ENCODE measurements at places on chromosomes 4 and X.
A peak's percentile ranks its signal among the peaks of the same experiment; 100 is the strongest.

- DNase-seq, result no peak
Measured at GRCh38 chr4:176791591-176792325, 964 bp downstream of the VEGFC start.

GRCh38 chr4:125904802-125905201, 590.0 kb downstream of the FAT4 start:
- DNase-seq, result no peak

GRCh38 chr4:1603413-1604135, 80.5 kb downstream of the FAM53A start:
- DNase-seq, result no peak

DNA sequence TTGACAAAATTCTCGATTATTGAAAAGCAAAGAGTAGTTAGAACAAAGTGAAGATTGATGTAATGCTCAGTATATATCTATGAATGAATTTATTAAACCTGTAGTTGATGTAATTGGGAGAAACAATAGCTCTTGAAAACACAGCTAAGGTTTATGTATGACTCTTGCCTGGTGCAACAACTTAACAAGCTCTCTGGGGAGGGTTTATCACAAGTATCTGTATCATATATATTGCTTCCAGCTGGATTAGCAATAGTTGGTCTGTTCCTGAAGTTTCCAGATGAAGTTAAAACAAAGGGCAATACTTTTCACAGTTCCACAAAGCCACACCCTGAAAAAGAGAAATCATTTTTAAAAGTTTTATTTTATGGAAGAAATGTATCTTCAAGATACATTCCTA, 91.4 kb downstream of the ARSJ start:
- no peak for DNase-seq

GRCh38 chrX:53133400-53133799, 39.5 kb downstream of the KANTR start:
- no peak for DNase-seq

- DNase-seq, result no peak
Measured at GRCh38 chr4:111228874-111229273, 606.0 kb upstream of the PITX2 start.

DNA sequence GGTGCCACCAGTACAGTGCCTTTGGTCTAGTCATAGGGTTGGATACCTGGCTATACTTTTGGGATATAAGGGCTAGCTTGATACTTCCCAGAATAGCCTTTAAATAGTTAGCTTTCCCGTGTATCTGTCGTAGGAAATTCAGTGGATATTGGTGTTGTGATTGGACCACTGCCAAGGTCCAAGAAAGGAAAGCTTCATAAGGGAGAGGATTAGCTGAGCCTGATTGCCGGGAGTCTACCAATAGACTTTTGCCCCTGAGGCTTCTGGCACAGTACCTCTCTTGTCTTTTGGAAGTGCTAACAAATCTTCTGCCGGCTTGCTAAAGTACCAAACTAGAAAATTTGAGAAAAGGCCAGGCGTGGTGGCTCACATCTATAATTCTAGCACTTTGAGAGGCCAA, 350.6 kb downstream of the CHIC1 start:
- DNase-seq, result no peak

DNA sequence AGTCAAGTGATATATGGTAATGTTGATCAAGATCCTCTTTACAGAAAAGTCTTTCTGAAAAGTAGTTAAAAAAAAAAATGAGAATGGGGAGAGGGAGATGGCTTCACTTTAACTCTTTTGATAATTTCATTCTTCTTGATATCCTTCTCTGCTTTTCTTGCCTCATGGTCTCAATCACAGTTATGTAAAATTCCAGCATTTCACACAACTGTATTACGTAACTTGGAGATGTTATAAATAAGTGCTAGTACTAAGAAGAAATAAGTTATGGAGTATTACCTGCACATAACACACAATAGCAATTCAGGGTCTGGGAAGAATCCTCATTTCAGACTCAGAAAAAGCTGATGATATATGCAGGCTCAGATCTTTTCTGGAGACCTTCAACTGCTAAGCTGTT, 22.0 kb downstream of the RUFY3 start:
- DNase-seq, result no peak

DNA sequence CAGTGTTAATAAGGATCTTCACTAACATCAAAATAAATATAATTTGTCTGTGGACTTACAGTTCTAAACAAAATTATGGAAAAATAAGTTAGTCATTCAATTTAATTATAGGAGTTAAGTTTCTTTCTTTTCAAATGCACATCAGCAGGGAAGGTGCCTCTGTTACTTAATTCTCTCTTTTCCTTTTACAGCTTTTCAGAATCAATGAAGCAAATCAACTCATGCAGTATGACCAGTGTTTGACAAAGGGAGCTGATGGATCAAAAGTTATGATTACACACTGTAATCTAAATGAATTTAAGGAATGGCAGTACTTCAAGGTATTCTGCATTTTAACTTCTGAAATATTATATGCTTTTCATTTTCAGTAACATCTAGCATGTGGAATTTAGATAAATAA, 15.9 kb downstream of the HMGB2 start:
- DNase-seq, result no peak

- DNase-seq, result no peak
Measured at GRCh38 chr4:94758141-94758699, 465 bp downstream of the BMPR1B start.

DNA sequence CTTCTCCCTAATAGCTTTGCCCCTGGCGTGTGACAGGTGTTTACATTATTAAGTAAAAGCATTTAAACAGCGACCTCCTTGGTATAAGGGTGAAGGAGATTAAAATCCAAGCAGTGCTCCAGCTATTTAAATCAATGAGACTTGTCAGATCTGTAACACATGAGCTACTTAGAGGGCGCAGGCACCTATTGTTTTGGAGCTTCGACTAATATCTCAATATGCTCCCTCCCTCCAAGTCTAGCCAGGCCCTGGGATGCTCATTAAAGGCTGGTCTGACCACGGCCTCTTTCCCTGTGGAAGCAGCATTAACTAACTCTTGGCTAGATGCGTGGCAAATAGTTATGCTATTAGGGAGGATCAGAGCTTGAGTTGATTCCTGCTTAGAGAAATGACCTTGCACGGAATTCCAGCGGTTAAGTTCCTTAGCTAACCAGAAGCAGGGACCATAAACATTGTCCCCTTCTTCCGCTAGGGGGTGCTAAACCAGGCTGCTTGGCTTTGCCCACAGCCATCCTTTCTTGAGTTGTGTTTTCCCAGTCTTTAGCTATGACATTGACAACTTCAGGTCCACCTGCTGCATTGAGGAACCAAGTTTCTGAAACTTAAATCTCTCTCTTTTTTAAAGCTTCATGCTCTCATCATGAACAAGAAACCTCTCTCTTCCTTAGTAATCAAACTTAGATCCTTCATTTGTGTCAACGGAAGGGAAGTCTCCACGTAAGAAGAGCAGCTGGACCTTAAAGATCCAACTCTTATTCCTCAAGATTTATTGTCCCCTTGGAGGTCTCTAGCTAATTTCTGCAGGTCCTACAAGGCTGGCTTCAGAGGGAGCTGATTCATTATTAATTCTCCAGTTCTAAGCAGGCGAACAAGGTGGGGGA, 80.7 kb upstream of the IGFBP7 start:
- peak; percentile 19 for DNase-seq

DNA sequence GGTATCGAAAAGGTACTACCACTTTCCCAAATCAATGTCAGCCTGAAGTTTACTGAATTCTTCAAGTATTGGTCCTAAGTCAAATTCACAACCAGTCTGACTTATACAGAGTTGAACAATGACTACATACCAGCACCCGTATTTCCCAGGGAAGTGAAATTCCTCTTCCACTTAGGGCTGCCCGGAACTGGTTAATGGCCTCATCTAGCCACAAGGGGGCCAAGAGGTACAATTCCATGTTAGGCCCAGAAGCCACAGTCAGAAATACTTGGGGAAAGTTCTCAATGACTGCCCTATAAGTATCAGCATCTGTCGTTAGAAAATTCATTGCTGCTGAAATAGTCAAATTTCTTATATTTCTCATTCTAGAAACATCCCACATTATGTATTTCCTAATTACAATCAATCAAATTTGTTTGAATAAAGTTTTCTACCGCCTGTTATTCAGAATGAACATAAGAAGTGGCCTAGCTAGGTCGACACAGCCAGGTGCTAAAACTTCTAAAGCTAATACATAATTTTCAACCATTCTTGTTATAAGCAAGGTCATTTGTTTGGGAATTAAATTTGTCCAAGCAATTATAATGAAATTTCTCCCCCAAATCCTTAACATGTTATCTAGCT, 5.6 kb upstream of the PCDH7 start:
- no peak for DNase-seq

DNA sequence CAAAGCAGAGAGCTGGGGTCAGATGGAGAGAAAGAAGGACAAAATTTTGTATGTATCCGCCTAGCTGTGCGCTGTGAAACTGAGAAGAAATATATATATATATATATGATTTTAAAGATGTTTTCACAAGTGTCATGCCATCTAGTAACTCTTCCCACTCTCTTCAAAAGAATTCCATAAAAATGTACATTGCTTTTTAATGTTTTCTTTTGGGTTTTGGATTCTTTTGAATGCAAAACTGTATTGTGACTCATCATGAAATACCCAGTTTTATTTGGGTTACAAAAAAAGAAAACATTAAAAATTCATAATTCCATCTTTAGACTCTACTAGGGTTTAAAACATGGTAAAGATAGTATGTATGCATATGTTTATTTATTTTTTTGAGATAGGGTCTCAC, 34.3 kb upstream of the IGFBP7 start:
- DNase-seq, result no peak

- DNase-seq, result no peak
Measured at GRCh38 chr4:22363036-22363435, 152.8 kb downstream of the ADGRA3 start.

DNA sequence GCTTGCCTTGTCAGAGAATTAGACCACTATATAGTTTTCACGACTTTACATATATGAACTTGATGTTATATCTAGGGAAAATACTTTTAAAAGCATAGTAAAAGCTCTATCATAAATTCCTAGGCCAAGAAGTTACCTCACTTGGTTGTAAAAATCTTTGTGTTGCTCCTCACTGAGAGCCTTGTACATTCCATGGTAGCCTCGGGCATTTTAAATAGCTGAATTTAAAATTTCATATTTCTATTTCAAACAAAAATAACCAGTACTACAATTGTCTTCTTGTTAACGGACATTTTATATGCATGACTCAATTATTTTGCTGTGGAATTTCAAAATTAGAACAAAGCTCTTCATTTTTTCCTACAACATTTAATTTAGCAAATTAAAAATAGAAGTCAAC, 107.6 kb downstream of the MID1 start:
- DNase-seq, result no peak
